Lower leg skin (tissue), 4 donors: ENCODE measurements at places on chromosomes 7 and 10. TPM values are rescaled to one million over a fixed set of nuclear protein-coding genes. Genes with fewer than 3 reads are reported as not detected.

GRCh38 chr7:55192723-55193122 lies 172.4 kb upstream of the LANCL2 start:
- no peak for DNase-seq

The CACNA2D1 gene
- total RNA-seq, result 12.8 TPM

- no peak for DNase-seq
Observed at GRCh38 chr10:283916-284356, 148.7 kb downstream of the ZMYND11 start.

The EPO gene
- 0.25 TPM for total RNA-seq

The HOXA4 gene
- total RNA-seq, result 1.3 TPM

DNA sequence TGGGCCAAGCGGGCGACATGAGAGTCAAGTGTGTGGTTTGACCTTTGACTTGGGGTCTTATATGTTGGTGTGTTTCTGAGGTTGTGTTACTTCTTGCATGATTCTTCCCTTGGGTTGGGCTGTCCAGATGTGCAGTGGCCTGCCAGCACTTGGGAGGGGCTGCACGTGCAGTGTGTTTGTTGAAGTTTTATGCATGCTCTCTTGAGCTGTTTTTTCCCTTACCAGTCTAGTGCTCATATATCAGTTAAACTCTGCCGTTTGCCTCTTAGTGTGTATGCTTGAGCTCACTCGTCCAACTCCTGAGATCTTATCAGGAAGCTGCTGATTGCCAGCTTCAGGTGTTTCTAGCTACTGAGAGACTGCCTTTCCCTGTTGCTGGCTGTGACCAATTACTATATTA lies 23.1 kb downstream of the SP4 start:
- DNase-seq, result no peak

GRCh38 chr10:3159152-3159551 lies 13.4 kb downstream of the PITRM1 start:
- peak; percentile 50 for DNase-seq

DNA sequence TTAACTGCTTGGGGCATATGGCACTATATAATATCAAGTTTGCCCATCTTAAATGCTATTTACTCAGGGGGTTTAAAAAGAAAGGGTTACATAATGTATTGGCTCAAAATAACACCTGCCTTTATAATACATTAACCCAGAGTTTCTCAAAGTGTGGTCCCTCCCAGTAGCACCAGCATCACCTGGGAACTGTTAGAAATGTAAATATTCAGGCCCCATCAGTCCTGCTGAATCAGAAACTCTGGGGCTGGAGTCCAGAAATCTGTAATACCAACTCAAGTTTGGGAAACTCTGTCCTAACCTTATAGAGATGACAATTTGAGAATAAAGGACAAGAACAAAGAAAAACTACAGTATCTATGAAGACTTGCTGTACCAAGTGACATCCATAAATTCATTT lies 270.7 kb downstream of the PARD3 start:
- DNase-seq, result no peak

The ACBD5 gene
- total RNA-seq, result 22.3 TPM

- DNase-seq, result no peak
Observed at GRCh38 chr10:26448706-26449435, 10.7 kb downstream of the APBB1IP start.

DNA sequence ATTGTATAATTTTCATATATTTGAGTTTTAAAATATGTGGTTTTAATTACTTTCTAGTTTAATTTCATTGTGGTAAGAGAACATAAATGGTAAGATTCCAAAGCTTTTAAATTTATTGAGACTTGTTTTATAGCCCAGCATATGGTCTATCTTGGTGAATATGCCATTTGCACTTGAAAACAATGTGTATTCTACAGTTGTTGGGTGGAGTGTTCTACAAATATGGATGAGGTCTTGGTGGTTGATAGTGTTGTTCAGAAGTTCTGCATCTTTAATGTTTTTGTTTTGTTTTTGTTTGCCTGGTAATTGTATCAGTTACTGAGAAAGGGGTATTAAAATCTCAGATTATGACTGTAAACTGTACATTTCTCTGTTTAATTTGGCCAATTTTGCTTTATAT lies 37.6 kb upstream of the TSPAN13 start:
- DNase-seq, result no peak

DNA sequence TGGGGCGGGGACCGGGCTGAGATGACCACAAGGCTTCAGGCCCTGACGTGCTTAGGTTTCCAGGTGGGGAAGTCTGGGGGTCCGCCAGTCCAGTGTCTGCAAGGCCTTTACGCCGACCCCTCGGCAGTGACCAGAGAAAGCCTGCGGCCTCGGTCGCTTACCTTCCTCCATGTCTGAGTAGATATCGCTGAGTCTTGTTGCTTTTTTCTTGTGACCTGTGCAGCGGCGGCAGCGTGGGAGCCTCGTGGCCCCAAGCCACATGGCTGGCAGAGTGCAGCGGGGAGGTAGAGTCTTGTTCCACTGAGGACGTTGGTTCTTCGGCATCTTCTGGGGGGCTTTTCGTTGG lies 329 bp downstream of the NOLC1 start:
- DNase-seq, result no peak

DNA sequence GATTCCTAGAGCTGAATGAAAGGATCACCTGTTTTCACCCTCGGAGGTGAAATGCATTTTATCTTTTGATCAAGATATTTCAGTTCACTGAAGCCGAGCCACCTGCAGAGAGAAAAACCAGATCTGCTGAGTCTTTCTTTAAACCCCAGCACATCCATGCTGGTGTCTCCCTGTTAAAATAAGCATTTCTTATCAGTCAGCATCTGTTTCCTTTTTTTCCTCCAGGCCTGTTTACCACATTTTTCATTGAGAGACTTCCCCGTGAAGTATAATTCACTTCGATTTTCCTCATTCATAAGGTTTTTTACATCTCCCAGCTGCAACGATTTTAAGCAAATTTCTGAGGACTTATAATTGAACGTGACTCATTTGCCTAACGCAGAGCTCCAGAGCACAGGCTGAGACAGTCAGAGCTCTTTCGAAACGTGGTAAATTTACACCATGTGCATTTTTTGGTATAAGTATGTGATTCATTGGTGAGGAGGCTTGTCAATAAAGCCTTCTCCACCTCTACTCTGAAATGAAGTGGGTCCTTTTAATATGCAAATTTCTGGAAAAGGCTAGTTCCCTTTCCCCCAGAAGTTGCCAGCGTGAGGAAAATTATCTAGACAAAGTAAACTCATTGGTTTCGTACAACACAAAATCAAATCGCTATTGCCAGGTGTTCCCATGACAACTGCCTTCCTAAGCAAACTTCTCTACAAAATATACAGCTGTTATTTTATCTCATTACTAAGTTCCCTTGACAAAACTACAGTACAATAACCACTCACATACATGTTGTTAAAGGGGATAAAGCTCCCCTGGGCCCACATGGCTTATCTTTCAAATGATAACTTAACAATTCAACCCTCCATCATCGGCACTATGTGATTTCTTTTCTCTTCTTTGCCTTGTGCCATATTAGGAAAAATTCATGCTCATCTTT lies 374.8 kb upstream of the AKR1E2 start:
- no peak for DNase-seq

The ATOH7 gene
- not detected for total RNA-seq

- no peak for DNase-seq
Observed at GRCh38 chr7:95794917-95795515, 22.7 kb downstream of the DYNC1I1 start.

The PODXL gene
- total RNA-seq, result 4.3 TPM

DNA sequence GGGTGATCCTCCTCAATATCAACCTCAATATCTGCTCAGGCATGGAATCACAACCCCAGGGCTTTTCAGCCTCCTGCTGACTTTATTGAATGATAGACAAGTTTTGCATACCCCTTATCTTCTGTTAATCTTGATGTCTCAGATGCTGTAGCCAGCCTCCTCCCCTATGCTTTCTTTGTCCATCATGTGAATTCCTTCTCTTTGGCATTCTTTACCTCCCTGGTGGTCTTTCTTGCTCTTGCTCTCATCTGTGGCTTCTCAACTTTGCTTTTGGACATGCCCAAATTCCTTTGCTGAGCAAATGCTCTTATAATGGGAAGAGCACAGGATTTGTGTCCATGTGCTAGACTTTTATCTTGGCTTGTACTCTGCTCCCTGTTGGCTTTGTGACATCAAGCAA lies 73.4 kb upstream of the FAM13C start:
- no peak for DNase-seq

The FKBP6 gene
- not detected for total RNA-seq

GRCh38 chr7:77631820-77632219 lies 64.4 kb upstream of the RSBN1L start:
- DNase-seq, result no peak
